ENCODE measurements at places on chromosomes 4 and X. TPM values are rescaled to one million over a fixed set of nuclear protein-coding genes. Genes with fewer than 3 reads are reported as not detected.

DNA sequence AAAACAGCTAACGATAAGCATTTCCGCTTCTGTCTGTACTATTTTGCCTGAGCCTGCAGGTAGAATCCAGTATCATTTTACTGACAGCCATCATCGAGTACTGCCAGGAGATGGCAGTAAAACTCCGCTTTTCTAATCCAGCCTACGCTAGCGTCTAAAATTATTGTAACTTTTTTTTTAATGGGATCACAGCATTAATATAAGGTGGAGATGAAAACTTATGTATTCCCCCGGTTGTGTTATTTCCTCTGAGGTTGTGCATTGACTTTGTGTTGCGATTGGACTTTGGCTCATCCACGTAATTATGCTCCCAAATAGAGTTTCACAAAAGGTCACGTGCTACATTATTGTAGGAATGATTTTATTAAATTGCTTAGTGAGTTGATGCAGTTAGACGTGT, 248.1 kb downstream of the C4orf33 start:
- no peak for DNase-seq

- DNase-seq, result no peak
Measured at GRCh38 chrX:24782011-24782410, 88.3 kb downstream of the POLA1 start.

DNA sequence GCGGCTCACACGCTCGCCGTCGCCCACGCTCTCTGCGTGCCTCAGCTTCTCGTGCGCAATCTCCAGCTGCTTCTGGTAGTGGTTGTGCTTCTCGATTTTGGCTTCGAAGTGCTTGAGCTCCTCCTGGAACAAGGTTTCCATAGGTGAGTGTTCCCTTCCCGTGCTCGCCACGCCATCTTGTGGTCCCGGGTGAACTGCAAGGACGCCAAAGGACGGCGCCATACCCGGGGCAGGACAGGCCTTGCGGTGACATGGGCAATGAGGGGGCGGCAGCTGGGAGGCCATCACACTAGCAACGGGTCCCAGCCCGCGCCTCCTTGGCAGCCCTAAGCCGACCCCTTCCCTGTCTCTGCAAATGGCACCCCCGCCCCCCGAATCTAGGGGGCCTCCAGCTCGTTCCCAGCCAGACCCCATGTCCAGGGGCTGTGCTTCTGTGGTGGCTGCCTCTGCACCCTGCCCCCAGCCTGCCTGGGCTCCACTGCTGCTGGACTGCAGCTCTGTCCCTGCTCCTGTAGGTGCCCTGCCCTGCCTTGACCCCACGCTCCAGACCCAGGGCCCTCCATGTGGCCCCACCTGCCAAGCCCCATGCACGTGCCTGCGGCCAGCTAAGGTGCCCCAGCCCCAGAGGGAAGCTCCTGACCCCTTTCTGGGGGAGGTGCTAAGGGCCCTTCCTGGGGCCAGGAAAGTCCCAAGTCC, 17.3 kb downstream of the LRPAP1 start:
- DNase-seq, result no peak

- DNase-seq, result no peak
Measured at GRCh38 chr4:84677093-84677492, 94.2 kb downstream of the CDS1 start.

The GPC3 gene
- 0.82 TPM for total RNA-seq

The CNGA2 gene
- total RNA-seq, result not detected
